ENCODE measurements at places on chromosomes 4 and X.

- no peak for DNase-seq
Measured at GRCh38 chrX:18949944-18950301, 34.0 kb downstream of the PHKA2 start.

- no peak for DNase-seq
Measured at GRCh38 chr4:23853986-23854660, 35.7 kb downstream of the PPARGC1A start.

DNA sequence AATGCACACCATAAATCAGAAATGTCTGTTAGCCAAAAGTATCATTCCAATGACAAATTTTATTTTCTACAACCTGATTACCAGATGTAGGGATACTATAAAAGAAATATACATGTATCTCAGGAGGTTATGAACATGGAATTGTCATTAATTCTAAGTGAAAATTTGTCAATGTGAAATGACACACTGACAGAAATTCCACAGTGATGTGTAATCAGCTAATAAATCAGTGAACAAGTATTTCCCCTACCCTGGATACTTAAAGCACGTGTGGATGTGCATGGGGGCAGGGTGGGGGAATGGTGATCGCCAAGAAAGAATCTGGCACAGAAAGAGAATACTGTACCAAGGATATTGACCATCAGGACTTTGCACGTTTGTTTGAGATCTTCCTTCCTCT, 123.6 kb downstream of the SH3RF1 start:
- no peak for DNase-seq

DNA sequence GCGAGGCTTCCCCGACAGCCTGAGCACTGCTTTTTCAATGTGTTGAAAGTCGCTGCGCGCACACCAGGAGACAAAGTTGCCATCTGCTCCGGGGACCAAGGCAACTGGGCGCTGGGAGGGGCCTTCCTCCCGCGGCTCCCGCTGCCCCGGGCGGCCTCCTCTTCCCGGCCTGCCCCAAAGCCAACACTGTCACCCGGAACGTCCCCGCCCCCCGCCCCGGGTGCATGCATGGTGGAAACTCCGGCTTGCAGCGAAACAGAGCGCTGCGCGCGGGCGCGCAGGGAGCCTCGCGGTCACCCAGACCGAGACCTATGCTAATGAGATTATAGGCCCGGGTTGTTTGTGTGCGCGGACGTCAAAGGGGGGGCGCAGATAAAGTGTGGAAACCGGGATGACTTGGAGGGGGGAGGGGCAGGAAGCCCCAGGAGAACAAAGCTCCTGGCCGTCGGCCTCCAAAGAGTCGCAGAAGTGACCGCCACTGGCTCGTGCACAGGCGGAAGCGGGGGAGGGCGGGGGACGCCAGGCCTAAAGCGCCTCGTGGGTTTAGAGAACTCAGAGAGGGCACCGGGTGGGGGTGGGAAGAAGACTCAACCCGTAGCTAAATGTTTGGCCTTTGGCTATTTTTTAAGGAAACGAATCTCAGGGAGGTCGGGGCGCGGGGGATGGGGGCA, 88.8 kb downstream of the BCOR start:
- peak; percentile 42 for DNase-seq

DNA sequence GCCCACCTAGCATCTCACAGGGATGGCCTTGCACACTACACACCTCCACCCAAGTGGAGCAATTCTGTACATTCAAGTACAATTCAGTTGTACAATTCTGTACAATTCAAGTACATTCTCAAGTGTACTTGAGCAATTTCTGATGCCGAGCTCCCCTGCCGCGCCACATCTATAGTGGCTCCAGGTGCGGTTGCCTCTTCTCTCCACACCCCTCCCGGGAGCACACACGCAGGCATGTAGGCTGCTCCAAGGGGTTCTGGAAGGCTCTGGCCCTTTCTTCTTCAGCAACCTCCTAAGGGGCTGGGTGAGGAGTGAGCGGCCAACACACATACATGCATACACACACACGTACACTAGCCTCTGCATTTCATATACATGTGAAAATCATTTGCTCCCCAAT, 18.9 kb upstream of the DUSP9 start:
- no peak for DNase-seq

GRCh38 chr4:69497886-69498395, 2.2 kb upstream of the UGT2B4 start:
- no peak for DNase-seq

- DNase-seq, result no peak
Measured at GRCh38 chr4:175369087-175369486, 443.0 kb downstream of the GPM6A start.

- no peak for DNase-seq
Measured at GRCh38 chr4:155809835-155810234, 51.0 kb downstream of the GUCY1B1 start.

DNA sequence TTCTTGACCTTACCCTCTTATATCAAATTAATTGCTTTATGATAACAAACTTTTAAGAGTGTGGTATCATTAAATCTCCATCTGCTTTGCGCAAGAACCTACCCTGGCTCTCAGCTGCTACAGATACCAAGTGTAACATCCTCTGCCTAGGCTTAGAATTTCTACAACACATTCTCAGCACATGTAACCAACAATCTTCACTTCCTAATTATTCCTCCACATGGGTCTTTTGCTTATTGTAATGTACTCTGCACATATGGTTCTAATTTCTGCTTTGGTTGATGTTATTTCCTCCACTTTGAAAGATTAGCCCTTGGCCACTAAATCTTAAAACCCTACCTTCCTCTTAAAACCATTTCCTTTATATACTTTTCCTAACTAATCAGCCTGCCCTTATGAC, 242.4 kb downstream of the ARHGAP24 start:
- DNase-seq, result no peak

- DNase-seq, result no peak
Measured at GRCh38 chr4:169906104-169906503, 120.1 kb downstream of the MFAP3L start.

All from CMK (cell line).